ENCODE measurements at places on chromosomes 16 and 17.
A peak's percentile ranks its signal among the peaks of the same experiment; 100 is the strongest.

- DNase-seq = no peak
Observed at GRCh38 chr17:27310565-27311110, 16.7 kb downstream of the WSB1 start.

GRCh38 chr17:64200080-64201032 is 62.7 kb downstream of the TEX2 start:
- peak; percentile 8 for DNase-seq

DNA sequence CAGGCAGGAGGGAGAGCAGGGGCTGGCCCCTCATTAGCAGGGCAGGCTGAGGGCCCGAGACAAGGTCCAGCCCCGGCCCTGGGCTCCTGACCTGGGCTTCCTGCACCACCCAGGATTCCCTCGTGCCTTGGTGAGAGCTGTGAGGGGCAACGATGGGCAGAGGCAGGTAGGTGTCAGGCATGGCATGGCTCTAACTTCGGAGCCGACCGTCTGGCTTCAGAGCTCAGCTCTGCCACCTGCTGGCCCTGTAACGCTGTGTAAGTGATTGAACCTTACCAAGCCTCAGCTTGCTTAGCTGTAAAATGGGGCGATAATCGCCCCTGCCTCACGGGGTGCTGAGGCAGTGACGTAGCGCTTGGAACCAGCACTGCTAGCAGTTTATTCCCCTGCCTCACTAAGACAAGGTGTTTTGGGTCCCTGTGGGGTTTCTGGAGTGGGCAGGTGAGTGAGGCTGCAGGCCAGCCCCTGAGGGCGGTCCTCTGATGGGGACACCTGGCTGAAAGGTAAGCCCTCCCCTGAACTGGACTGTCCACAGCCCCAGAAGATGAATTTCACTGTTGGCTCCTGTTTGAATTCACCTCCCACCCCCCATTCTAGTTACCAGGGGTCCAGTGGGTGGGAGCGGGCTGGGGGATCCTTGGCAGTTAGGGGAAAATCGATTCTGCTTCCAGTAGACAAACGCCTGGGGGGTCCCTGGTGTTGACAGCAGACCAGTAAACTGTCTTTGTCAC is 184.8 kb upstream of the GSE1 start:
- peak; percentile 51 for DNase-seq

DNA sequence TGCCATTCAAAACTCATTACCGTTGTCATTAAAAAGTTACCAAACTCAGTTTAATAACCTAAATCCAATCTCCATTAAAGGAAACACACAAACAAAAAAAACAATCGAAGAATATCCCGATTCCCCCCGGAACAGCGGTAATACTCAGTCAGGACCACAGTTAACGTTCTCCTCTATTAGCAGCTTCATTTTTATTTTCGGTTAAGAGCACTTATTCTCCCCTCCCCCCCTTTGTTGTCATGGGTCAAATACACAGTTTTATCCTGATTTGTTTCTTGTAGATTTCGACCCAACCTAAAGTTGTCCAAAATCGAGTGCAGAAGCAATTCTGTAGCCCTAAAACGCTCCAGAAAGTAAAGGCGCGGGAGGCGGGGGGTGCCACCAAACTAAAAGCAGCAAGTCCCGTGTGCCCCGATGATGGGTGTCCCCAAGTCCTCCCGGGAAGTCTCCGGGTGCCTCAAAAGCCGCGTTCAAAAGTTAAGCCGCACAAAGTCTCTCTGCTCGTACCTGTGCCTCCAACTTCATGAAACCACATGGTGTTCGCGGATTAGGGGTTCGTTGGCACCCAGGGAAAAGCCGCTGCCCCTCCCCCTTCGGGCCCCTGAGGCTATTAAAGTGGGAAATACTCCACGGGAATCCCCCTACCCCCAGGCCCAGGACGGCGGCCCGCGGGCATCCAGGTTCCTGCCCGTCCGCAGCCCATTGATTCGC is 996 bp downstream of the SUMO2 start:
- peak; percentile 45 for DNase-seq

DNA sequence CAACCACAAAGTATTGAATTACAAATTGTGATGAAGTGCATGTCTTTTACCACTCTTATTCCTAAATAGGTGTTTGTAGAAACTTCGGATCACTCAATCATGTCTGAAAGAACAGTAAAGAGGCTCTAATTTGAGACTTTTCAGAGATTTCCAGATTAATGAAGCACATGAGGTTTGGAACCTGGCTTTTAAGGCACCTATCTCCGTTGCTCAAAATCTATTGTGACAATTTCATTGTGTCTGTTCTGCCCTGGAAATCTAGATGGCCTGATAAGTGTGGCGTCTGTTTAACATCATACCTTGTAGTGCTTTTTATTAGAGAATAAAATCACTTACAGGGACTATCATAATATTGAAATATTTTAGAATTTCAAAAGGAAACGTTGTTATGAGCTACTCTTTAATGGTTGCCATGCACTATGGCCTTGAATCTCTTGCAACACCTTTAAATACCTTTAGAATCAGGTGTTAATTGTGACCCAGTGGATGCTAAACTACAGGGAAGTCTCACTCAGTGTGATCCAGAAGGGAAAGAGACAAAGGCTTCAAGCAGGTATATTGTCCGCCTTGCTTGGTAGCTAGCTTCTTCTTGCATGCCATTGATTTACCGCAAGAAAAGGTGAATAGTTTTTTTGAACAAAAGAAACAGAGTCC is 210.3 kb downstream of the CNTNAP4 start:
- no peak for DNase-seq

- DNase-seq = no peak
Observed at GRCh38 chr16:85536073-85536410, 77.1 kb upstream of the GSE1 start.

DNA sequence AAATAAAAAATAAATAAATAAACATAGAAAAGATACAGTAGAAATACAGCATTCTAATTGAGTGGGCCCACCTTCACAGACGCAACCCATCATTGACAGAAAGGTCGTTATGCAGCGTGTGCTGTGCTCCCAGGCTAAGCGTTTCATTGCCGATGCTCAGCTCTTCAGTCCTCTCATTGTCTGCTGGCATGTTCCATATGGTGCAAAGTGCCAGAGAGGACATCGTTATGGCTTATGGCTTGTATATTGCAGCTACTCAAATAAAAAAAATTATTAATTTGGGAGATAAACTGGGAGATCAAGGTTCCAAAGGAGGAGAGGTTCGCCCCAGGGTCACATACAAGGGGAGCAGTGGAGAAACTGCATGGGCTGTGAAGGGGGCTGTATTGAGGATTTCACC is 11.3 kb upstream of the UBALD2 start:
- no peak for DNase-seq

DNA sequence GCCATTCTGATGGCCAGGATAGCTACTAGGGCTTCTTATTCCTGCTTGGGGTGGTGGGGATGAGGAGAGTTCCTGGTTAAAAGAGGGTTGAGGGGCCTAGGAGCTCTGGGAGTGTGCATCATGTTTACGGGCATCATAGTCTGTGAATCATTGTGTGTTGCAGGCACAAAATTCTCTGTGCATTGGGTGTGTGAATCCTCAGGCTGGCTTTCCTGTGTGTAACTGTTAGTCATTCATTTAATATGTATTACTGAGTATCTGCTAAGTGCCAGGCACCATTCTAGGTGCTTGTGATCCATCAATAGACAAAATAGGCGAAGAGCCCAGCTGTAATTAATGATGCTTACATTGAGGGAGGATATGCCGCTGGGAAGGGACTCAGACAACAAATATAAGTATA is 5.8 kb downstream of the PPY start:
- no peak for DNase-seq

- peak; percentile 9 for DNase-seq
Observed at GRCh38 chr16:71426069-71426879, 15.6 kb downstream of the TLE7 start.

DNA sequence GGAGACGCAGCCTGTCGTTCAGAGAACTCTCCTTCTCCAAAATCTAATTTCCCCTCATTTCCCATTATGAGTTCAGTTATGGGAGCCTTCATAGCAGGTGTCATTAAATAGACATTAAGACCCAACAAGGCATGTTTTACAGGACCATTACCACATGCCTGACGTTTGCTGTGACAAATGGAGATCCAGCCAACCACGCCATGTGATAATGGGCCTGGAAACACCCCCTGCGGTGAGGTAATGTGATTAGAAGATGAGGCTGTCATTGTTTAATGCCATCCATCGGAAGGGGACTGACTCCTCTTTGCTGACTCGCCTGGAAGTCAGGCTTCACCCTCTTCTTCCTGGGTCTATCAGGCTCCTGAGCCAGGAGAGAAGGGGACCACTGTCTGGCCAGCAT is 76.9 kb downstream of the WSCD1 start:
- no peak for DNase-seq

DNA sequence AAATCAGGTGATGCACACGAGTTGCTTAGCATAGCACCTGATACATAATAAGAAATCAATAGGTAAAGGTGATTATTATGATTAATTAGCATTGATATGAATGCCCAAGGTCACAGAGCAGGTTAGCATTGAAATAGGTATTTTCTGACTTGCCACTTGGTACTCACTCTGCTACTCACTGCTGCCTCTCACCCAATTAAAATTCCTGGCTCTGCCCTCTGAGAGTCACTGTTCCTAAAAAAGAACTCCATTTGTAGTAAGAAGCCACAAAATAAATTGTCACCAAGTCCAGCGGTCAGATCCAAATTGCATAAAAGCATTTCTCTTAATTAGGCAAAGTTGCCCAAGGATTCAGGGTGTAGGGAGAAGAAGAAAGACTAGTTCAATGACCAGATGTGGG is 8.9 kb upstream of the GRIN2A start:
- no peak for DNase-seq

DNA sequence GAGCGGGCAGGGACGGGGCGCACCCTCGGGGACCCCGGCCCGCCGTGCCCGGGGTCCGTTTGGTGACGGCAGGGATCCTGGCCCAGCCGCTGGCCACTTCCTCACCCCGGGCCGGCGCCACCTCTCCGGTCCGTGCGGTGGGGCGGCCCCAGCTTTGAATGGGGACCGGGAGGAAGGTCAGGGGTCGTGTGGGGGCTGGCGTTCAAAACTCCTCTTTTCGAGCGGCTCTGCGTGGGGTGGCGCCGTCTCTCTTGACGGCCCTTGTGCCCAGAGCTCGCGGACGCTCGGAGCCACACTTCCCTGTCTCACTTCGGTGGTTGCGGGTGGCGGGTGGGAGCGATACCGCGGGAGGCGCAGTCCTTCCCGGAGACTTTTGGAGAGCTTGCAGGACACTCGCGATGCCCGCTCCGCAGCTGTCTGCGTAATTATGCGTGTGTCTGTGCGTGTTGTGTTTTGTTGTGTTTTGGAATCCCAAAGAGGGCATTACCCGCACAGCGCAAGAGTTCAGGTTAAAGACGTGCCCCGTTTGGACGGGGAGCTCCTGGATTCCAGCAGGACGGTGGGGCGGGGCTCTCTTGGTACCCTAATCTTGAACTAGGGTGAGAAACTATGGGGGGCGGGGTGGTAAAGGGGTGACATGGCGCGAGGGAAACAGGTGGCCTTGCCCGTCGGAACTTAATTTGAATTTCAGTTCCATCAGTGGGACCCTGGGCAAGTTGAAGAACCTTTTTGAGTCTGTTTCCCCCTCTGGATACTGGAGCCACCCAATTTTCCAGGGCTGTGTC is 637 bp downstream of the PLCG2 start:
- DNase-seq = peak; percentile 6
